ENCODE measurements at places on chromosomes 1 and 21.
A peak's percentile ranks its signal among the peaks of the same experiment; 100 is the strongest.

DNA sequence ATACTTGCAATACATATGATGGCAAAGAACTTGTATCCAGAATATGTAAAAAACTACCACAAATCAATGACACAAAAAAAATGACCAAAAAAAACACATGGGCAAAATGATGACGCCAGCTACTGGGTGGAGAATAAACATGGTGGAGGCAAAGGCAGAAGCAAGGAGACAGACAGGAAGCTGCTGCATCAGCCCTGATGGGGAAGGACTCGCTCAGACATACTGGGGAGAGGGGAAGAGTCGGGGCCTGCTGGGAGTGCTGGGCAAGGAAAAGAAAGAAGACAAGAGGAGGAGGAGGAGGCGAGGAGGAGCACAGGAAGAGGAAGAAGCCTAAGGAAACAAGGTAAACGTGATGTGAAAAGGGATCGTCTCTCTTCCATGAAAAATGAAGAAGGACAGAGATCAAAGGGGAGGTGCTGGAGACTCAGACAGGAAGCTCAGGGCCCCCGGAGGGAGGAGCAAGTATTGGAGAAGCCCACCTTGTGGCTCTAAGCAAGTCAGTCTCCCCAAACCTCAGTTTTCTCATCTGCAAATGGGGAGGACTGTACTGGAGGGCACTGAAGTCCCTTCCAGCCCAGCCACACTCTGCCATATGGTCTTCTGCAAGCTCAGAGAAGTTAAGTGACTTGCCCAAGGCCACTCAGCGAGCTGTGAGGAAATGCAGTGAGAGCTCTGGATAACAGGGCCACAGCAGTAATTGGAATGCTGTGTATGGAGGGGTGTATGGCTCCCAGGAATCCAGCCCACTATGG is 24.2 kb downstream of the OLFML2B start:
- no peak for DNase-seq

GRCh38 chr1:44019466-44019948 is 11.8 kb downstream of the SLC6A9 start:
- DNase-seq: no peak

- DNase-seq: no peak
These were observed 43.5 kb upstream of the NEK7 start for GRCh38 chr1:198113342-198113750.

DNA sequence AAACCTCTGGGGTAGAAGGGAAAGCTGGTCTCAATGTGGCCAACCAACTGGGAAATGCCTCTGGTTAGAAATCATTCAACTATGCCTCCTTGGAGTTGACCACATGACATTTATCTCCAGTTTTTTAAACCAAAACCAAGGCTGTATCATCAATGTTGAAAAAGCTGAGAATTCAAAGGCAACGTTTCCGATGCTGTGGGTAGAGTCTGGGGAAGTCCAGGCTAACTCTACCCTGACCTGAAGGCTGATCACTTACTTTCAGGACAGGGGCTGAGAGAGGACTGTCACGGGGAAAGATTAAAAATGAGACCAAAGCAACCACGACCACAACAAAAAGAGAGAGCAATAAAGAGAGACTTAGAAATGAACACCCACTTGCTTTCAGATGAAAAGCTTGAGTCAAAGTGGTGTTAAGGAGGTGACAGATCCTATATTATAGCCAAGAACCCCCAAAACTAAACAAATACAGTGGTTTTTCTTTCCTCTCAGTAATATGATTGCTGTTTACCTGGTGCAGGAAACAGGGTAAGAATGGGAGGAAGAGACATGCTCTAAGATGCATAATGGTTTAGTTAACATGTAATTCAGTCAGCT is 90.8 kb upstream of the TNFSF4 start:
- DNase-seq: no peak

DNA sequence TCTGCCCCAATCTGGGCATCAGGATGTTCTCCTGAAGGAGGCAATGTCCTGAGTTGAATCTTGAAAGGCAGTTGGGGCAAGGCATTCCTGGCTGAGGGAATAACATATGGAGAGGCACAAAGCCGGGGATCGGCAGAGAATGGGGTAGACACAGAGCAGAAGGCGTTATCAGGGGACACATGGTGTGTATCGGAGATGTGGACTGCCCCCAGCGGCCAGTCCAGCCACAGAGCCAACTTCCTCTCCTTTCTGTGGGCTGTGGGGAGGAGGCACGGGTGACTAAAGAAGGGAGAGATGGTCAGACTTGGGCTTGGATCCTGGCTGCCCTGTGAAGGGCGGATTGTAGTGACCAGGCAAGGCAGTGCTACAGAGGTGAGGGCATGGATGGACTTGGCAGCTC is 32.1 kb downstream of the FOXD2 start:
- no peak for DNase-seq

DNA sequence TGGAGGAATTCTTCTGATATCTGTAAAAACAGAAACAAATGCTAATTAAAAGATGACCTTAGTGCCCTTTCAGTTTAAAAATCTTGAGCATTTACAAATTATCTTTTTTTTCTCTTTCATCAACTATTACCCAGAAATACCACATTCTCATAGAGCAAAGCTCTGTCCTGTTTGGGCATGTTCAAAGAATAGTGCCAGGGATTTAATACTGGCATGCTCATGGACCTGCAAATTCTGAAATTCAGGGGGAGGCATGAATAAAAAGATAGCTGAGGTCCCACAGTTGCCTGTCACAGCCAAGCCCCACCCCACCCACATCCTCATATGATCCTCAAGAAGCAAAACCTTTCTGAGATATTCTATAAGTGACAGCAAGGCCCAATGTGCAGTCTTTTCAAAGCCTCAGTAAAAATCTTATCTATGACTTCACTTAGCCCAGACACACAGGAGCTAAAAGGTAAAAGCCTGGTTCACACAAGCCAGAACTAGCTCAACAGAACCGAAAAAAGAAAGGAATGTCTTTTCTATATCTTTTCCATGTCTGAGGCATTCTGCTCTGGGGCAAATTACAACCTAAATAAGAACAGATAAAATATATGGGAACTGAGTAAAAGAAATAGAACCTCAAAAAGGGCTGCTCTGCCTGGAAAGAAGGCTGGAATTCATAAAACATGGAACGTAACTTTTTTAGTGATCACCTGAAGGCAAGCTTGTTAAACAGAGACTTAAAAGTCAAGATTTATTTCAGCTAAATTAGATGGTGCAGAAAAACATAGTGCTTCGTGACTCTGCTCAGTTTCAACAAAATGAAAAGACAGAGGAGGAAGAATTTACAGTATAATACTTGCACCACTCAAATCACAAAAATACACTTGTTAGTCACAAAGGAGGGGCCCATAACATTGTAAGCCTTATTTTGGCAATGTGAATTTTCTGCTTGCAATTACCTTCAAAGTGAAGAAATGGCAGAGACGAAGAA is 11.0 kb downstream of the WLS start:
- DNase-seq: no peak

DNA sequence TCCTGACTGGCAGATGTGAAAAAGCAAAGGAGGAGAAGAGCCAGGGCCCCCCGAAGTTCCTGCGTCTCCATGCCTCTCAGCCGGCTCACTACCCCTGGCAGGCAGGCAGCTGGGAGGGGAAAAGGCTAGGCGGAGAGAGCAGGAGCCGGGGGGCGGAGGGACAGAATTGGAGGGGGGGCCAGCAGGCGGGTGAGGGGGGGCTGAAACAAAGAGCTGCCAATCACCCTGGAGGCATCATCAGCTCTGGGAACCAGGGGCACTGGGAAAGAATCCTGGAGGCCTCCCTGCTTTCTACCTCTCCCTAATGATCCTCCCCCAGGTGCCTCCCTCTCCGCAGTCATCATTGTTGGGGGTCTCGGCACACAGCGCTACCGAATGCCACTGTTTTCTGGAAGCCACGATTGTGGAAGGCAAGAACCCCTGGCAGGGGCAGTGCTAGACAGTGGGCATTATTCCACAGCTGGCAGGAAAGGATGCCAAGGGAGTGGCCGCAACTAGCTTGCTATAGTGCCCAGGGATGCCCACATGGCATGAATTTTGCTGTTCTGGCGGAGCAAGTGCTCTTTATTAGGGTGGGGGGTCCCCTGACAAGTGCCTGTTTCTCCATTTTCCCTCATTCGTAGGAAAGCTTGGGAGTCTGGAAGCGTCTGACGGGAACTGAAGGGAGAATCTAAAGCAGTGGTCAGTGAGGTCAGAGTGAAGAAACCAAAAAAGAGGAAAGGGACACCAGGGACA is at the start of gene THBS3:
TSS of gene THBS3 (minus strand) at position 92 of the 735 bp plus-strand sequence. CDS start at position 71, 21 bp downstream.
- no peak for DNase-seq

GRCh38 chr1:54853793-54854370 is 33.1 kb downstream of the DHCR24 start:
- DNase-seq: no peak

- DNase-seq: no peak
These were observed 52.1 kb downstream of the C4BPA start for GRCh38 chr1:207156095-207156494.

DNA sequence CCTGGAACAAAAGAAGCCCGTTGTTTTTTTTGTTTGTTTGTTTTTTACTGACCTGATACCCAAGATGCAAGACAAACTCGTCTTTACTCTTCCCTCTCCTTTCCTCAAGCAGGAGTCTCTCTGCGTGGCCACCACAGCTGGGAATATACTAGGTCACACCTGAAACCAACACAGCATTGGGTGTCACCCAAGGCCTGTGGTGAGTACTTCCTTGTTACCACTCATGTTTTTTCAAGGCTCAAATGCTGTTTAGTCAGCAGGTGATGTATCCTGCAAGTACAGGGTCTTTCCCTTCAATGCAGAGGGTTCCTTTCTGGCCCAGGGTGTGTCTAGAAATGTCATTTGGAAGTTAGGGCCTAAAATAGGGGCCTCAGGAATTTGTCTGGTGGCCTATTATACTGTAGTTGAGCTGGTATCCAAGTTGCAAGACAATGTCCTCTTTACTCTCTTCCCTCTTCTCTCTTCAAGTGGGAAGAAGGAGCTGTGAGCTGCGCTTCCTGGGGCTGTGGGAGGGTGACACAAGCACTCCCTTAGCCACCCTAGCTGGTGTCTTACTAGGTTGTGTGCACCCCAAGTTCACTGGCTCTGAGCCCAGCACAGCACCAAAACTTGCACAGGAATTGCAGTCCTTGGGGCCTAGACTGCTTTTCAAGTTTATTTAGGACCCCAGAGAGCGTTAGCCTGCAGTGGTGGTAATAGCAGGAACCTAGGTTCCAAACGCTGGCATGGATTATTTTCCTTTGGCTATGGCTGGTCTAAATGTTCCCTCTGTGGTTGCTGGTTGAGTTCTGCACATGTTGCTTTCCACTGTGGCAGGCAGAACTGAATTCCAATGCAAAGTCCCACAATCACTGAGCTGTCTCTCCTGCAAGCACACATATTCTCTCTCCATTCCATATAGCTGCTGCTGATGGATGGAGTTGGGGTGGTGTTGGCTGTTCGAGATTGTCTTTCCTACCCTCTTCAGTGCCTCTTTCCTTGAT is 91.4 kb upstream of the LYPLAL1 start:
- no peak for DNase-seq

- DNase-seq: peak; percentile 44
These were observed 45.5 kb downstream of the LPAR3 start for GRCh38 chr1:84847253-84848250.

DNA sequence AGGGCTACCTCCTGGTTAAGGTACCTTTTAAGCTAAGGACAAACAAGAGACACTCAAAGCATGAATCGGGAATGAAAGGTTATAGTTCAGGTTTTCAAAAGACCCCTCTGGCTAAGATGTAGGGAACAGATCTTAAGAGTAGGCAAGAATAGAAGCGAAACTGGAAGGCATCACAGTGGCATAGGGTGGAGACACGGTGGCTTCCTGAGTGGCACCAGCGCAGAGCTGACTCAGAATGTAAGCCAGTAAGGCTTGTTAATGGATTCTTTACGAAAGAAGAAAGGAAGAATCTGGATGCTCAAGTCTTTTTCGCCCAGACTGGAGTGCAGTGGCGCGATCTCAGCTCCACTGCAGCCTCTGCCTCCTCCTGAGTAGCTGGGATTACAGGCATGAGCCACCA is 21.2 kb downstream of the PADI6 start:
- no peak for DNase-seq

GRCh38 chr1:237181743-237182317 is 139.8 kb downstream of the RYR2 start:
- no peak for DNase-seq

GRCh38 chr1:94316836-94317789 is 79.7 kb upstream of the ARHGAP29 start:
- DNase-seq: no peak

DNA sequence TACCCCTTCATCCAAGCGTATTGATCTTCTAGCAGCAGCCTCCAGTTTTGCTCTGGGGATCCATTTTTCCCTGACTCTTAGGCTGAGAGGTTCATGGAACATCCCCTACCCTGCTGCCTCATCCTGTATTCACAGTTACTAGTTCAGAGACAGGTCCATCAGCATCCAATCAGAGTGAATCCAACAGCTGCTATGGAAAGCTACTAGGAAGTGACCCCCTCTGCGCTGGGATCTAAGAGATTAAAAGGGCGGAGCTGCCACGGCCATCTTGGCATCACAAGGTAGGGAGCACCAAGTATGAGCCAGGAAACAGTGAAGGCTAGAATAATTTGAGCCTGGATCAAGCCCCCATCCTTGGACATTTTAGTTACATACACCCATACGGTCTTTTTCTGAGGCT is 32.5 kb downstream of the KAZN start:
- DNase-seq: no peak

DNA sequence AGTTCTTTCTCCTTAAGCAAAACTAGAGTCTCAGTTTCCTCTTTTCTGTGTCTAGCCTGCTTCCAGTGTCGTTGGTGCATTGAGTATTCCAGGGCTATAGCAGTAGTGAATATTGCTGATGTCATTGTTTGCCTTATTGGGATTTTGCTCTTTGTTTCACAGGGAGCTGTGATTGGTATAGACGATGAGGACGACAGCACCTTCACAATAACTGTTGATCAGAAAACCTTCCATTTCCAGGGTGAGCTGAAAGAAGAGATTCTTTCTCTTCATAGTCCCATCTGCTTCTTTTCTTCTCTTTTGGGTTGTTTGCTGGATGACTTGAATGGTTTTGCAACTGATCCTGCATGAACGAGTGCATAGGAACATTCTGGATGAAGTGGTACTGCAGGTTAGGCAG is 52.4 kb downstream of the OSBPL9 start:
- DNase-seq: no peak

DNA sequence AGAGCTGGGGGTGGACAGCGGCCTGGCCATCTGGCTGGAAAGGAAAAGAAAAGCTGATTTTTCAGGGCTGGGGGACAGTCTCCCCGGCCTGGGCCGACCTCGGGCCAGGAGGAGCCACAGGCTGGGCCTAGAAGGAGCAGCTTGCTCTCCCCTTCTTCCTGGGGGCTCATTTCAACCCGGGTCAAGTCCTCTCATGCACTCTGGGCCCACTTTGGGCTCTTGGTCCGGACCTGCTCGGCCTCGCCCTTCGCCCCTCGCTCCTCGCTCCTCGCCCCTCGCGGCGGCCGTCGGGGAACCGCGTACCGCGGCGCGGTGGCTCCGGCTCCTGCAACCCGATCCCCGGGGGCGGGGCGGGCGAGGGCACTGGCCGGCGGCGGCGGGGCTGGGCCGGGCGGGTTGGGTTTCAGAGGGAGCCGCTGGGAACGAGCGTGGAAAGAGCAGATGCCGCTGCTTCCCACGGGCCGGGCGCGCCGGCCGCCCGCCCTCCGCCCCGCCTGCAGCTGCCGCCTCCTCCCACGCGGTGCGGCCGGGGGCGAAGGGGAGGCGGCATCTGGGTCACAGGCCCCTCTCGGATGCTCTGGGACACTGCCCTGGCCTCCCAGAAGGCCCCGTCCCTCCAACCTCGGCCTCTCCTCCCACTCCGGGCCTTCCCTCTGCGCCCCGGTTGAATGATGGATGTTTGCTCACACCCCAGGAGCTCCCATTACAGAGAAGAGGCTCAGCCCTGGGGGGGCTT is 6.6 kb downstream of the HEYL start:
- DNase-seq: no peak
